Fibroblast of skin of abdomen (primary cell): ENCODE measurements at places on chromosomes 7 and 10.

DNA sequence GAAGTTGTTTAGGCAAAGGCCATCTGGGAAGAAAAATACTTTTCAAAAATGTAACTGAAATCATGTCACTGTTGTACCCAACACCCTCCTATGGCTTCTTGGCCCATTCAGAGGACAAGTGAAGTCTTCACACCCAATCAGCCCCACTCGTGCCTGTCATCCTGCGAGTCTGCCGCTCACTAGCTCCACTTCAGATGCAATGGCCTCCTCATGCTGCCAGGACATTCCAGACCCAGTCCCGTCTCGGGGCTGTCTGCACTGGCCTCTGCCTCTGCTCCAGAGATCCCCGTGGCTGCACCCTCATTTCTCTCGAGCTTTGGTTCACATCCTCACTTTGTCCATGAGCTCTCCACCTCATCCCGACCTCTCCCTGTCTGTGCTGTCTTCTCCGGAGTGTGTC, 227.1 kb downstream of the KCNMA1 start:
- no peak for DNase-seq

GRCh38 chr10:9024210-9024609, 969.7 kb downstream of the GATA3 start:
- no peak for DNase-seq

GRCh38 chr10:45249978-45250693, 65.3 kb downstream of the OR13A1 start:
- DNase-seq, result peak; percentile 45

DNA sequence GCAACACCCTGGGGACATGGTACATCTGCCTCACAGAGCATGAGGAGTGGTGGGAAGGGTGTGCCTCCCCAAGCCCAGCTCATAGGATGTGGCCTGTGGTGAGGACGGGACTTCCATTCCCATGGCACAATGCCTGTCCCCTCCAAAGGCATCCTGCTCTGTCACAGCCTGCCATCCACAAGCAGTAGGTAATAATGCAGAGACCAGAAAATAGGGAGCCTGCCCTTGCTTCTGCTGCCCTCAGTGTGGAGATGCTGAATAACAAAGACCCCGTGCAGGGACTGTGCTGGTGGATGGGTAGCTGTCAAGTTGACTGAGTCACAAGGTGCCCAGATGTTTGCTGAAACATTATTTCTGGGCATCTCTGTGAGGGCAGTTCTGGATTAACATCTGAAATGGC, 199.9 kb upstream of the GRB10 start:
- no peak for DNase-seq

GRCh38 chr7:27191161-27191731, 6.2 kb upstream of the HOXA11 start:
- no peak for DNase-seq

GRCh38 chr7:50687575-50688225, 95.0 kb downstream of the GRB10 start:
- DNase-seq, result peak; percentile 54

DNA sequence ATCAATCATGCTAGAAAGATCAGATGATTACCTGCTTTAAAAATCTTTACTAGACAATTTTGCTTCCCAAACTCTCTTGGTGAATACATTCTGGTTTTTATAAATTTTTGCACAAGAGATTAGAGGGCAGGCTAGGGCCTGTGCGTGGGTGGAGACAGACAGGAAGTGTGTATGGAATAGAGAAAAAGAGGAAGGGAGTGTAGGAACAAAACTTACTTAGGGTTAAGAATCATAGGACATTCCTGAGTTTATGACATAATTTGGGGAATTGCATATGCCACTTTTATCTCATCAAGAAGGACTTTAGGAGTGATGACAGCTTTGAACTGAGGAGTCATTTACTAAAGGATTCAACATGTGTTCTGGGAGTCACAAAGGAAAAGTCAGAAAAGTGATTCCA, 31.3 kb downstream of the LAMB1 start:
- peak; percentile 73 for DNase-seq

- no peak for DNase-seq
These were observed 4.1 kb upstream of the KIF5B start for GRCh38 chr10:32060347-32060746.

DNA sequence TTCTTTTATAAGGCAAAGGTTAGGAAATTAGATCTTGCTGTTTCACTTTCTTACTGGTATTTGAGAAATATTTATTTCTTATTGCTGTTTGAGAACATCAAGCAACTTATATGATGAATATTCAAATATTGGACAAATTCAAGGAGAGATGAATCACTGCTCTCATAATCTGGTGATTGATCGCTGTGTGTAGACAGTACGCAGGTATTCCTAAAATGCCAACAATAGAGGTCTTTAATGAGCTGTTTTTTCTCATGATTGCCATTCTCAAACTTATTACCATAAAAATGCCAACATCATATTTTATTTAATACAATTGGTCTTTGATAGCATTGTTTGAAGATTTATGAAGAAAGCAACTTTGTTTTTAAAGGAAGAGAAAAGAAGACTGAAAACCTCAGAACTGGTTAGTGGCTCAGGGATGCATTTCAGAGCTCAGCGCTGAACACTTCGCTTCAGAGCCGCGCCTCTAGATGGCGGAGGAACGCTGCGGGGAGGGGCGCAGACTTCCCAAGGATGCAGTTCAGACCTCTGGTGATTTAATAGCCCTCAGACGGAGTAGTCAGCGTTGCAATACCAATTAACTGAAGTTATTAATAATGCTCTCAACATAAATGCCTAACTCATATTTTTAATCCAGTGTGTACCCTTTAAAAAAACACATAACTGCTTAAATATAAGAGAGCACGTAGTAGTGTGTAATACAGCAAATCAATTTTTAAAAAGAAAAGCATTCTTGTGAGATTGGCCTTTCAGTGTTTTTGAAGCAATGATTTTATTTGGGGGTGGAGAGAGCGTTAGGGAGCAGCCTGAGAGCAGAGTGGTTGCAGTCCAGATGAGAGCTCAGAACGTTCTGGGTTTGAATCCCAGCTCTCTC, 38.5 kb upstream of the STEAP4 start:
- peak; percentile 33 for DNase-seq

- no peak for DNase-seq
These were observed 25.2 kb downstream of the TRIM8 start for GRCh38 chr10:102669206-102670064.

GRCh38 chr7:116579835-116580234, 55.0 kb downstream of the CAV1 start:
- DNase-seq, result no peak

- no peak for DNase-seq
These were observed 33.8 kb downstream of the WIPI2 start for GRCh38 chr7:5223646-5224340.

- no peak for DNase-seq
These were observed 43.4 kb upstream of the ELMO1 start for GRCh38 chr7:37491919-37492694.

GRCh38 chr7:129202058-129202777, 13.8 kb downstream of the SMO start:
- DNase-seq, result no peak

- peak; percentile 34 for DNase-seq
These were observed 53.4 kb downstream of the MYL10 start for GRCh38 chr7:101575721-101576120.

- peak; percentile 77 for DNase-seq
These were observed 361 bp upstream of the PLXDC2 start for GRCh38 chr10:19815731-19816410.

GRCh38 chr10:22634093-22634492, 80.3 kb downstream of the PIP4K2A start:
- no peak for DNase-seq

- DNase-seq, result peak; percentile 81
These were observed 58.1 kb downstream of the CTBP2 start for GRCh38 chr10:125102246-125102645.

DNA sequence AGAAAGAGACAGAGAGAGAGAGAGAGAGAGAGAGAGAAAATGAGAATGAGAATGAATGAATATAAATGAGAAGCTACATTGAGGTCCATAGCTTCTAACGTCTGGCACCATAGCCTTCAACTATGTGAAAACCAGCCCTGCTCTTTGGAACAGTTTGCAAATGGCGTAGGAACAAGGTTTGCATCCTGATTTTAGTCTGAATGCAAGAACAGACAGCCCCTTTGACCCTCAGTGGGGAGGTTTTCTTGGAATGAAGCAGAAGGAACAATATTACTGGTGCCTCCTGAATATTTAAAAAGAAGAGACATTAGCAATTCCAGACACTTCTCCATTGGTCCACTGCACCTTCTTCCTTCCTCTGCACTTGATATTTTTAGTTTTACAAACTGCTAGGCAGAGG, 23.0 kb downstream of the LHPP start:
- DNase-seq, result no peak

- no peak for DNase-seq
These were observed 34.1 kb upstream of the RET start for GRCh38 chr10:43042503-43043341.

DNA sequence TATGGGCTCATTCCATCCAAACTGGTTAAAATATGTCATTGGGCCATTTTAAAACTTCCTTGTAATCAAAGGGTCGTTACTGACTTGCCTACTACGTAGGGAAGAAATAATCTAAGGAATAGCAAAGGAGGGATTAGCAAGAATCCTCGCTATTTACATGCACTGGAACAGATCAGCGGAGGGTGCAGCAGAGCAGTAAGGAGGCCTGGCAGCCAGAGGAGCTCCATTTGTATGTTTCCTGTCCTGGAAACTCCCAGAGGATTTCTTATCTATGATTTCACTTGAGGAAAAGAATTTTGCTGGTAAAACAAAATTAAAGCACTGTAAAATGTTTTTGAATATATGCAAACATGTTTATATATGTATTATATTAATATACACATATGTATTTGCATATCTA, 107.3 kb downstream of the TPK1 start:
- no peak for DNase-seq

- DNase-seq, result no peak
These were observed 441 bp downstream of the FBH1 start for GRCh38 chr10:5890452-5890915.

- DNase-seq, result no peak
These were observed 20.5 kb upstream of the GET4 start for GRCh38 chr7:855686-856369.

DNA sequence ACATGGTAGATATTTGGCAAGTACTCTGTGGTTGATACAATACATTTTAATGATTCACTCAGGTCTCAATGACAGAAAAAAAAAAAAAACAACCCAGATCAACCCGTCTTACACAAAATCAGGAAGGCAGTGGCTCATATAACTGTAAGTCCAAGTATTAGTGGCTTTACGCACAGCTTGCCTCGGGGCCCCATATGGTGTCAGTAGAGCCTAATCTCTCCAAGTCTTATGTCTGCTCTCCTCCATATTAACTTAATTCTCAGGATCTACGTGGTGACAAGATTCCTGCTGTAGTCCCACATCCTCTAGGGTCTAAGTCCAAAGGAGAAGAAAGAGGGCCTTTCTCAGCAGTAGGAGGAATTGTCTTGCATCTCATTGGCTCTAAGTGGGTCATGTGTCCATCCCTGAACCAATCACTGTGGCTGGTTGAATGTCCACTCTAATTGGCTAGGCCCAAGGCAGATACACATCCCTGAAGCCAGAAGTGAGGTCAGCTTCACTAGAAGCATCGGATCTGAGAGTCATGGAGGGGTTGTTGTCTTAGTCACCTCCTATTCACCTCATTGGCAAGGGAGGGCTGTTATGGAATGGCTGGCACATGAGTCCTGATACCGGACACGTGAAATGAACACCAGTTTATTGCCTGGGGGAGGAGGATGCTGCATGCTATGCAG, 20.5 kb upstream of the PLPP4 start:
- no peak for DNase-seq

- peak; percentile 14 for DNase-seq
These were observed 10.9 kb upstream of the CHRM2 start for GRCh38 chr7:136857573-136857972.

- peak; percentile 17 for DNase-seq
These were observed 969.9 kb downstream of the KCNMA1 start for GRCh38 chr10:76667408-76668370.

- no peak for DNase-seq
These were observed 150.2 kb upstream of the PRSS58 start for GRCh38 chr7:142407939-142408570.

DNA sequence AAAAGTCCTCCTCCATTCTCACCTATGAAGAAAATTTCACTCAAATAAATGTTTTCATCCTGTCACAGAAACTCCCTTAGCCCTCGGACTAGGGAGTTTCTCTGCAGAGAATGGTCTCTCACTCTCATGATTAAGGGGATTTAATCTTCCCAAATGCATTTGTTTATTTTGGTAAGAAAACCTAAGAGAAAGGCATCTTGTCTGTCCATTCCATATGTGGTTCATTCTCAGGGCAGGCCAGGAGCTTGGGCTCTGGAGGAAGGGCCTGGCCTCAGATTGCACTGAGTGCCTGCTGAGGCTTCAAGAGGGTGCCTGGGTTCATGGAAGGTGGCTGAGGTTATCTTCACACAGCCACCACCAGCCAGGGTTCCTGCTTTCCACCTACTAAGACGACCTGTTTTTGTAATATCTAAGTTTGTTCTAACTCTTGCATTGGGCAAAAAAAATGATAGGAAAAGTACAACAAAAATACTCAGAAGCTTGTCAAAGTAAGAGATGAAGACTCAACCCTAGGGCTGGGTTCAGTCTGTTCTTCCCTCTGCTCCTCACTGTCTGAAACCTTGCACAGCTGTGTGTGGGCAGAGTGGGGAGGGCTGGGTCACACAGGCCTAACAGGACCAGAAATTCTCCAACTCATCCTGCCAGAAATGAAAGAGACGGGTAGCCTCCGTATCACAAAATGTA, 186.7 kb downstream of the CXCL12 start:
- DNase-seq, result no peak

GRCh38 chr10:84743483-84743882, 415.1 kb downstream of the CCSER2 start:
- no peak for DNase-seq

GRCh38 chr7:87231258-87231657, 11.7 kb upstream of the TMEM243 start:
- no peak for DNase-seq

GRCh38 chr10:62616885-62617590, 187.5 kb upstream of the ADO start:
- peak; percentile 29 for DNase-seq

GRCh38 chr7:2151801-2152612, 80.7 kb downstream of the MAD1L1 start:
- DNase-seq, result no peak

DNA sequence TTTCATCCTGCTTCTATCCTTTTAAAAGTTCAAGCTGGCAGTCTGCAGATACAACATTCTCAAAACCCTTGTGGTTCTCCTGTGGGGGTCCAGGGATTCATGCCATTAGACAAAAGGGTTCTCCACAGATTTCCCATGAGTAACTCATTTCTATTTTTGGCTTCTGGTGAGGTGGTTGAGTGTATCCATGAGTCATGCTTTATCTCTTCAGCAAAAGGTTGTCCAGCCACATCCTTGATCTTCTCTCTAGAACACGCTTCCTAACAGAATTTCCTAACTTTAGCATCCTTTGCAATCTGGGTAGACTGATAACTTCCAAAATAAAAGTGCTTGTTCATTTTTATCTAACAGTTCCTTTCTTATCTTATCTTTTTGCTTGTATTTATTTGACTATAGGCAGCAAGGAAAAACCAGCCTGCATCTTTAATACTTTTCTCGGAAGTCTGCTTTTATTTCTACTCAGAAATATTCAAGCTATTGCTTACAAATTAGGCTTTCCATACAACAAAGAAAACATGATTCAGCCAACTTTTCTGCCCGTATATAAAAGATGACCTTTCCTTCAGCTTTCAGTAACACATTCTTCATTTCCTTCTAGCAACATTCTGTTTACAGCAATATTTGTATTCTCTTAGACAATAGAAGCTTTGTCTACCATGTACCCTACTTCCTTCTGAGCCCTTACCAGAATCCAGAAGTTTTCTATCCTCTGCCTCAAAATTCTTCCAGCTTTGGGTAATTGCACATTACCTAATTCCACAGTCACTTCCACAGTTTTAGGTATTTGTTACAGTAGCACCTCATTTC, 79.3 kb upstream of the IL6 start:
- DNase-seq, result peak; percentile 92
